T-helper 9 cell (primary cell): ENCODE measurements at places on chromosomes 3 and 15.

DNA sequence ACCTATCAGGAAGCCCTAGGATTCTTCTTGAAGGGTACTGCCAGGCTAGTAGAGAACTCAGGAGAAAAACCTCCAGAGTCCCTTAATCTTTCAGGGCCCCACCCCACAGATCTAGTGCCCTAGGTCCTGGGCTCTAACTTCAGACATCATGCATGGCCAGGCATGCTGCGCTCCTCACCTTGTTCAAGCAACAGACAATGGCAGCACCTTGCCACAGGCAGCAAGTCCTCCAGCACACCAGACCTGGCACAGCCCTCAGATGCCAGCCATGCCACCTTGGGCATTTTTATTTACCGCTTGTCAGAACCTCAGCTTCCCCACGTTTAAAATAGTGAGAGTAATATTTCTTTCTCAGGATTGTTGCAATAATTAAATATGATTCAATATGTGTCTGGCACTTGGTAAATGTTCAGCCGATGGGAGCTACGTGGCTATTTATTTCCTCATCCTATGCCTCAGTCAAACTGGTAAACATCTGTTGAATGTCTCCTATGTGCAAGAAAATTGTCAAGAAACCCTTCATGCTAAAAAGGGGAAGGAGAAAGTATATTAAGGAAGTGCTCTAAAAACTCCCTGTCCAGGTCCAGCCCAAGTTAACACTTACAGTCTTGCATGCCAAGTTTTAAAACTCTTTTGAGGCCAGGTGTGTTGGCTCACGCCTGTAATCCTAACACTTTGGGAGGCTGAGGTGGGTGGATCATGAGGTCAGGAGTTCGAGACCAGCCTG is 14.5 kb upstream of the CCR1 start:
- no peak for DNase-seq

DNA sequence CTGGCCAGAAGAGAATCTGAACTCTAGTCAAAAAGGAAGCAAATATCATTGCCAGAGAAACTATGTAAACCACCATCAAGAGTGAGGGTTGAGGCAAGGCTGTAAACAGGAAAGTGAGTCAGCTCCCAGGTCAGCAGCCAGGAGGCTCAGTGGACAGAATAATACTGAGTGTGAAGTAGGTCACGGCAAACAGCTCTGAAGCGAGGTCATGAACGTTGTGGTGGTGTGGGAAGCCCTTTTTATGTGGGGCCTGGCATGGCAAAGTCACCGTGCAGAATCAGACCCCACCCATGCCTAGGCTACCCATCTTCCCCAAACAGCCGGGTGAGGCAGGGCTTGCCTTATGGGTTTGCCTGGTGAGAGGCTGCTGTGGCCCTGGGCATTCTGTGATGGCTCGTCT is 43.9 kb downstream of the THBS1 start:
- DNase-seq: peak; percentile 60

GRCh38 chr15:52042051-52042851 is 23.2 kb downstream of the MAPK6 start:
- DNase-seq: no peak

DNA sequence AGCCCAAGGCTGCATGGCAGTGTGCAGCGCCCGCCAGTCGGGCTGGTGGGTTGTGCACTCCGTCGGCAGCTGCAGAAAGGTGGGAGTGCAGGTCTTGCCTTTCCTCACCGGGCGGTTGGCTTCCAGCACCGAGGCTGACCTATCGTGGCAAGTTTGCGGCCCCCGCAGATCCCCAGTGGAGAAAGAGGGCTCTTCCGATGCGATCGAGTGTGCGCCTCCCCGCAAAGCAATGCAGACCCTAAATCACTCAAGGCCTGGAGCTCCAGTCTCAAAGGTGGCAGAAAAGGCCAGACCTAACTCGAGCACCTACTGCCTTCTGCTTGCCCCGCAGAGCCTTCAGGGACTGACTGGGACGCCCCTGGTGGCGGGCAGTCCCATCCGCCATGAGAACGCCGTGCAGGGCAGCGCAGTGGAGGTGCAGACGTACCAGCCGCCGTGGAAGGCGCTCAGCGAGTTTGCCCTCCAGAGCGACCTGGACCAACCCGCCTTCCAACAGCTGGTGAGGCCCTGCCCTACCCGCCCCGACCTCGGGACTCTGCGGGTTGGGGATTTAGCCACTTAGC is 4.3 kb downstream of the ISL2 start:
- no peak for DNase-seq

DNA sequence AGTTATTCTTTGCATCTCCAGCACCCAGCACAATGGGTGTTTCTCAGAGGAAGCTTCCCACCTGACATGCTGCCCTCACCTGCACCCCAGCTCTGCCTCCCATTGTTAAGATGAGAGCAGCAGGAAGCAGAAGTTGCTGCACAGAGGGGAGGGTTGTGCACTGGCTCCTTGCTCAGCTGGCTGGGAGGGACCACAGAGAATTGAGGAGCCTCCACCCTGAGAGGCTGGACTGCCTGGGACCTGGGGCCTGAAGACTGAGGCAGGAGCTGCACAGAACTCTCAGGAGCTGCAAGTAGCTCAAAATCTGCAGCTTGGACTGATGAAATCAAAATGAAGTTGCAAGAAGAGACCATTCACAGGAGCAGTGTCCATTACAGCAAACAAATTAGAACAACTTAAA is 222.3 kb upstream of the LINGO1 start:
- no peak for DNase-seq

- no peak for DNase-seq
Observed at GRCh38 chr15:83092309-83092976, 15.0 kb upstream of the TM6SF1 start.
